Activated T-helper 2 cell treated with anti-CD3 and anti-CD28 coated beads, Interferon-gamma antibody, Interleukin-2, Interleukin-4, amounts not matched to agents 10 μg/mL and 5 μg/mL and 100 μg/mL, durations not matched to agents 14 hours and 24 hours and 36 hours (primary cell): ENCODE measurements at places on chromosomes 1 and 21.
A peak's percentile ranks its signal among the peaks of the same experiment; 100 is the strongest.

DNA sequence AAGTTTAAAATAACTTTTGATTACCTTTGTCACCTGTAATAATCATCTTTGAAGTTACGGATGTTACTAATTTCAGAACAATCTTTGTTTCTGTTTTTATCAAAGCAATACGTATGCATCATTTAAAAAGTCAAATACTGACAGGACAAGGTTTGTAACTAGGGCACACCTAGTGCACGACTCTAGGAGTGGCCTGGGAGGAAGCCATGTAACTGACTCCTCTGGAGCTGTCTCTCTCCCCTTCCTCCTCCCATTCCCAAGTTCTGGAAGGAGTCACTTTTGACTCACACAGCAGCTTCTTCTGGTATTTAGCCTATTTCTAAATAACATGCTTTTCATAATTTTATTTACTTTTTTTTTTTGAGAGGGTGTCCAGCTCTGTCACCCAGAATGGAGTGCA is 11.8 kb upstream of the RAP1GAP start:
- H3K27me3 ChIP-seq, result no peaks in the 10 kb centered on the region
- no peaks in the 10 kb centered on the region for H3K4me1 ChIP-seq
- no peak overlapping the region for H3K4me3 ChIP-seq
- H3K36me3 ChIP-seq, result peaks cover 58% of the 10 kb centered on the region
- no peak overlapping the region for H3K27ac ChIP-seq
- no peak for DNase-seq

DNA sequence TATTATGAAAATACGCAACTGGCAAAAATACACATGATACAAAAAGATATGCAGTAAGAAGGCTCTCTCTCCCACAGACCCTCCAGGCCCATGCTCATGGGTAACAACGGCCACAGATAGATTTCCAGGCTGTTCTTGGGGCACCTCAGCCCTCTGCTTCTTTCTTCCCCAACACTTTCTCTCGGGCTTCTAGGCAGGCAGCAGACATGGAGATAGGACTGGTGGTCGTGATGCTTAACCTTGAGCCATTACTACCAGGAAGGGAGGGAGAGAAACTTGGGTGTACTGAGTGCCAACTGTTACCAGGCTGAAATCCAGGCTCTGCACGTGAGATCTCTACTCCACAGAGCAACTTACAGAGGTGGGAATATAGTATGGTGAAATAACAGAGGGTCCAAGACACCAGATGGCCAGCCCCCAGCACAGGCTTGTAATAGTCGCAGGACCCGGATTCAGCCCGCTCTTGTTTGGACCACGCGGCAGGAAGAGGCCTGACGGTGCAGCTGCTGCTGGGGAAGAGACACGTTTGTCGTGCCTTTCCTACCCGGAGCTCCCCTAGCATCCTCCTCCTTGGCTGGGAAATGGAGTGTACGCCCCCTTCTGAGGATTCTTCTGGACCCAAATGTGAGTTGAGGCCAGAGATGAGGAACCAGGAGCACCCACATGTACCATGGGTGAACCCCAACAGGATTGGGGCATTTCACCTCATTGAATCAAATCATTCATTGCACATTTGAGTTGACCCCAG is 441.1 kb upstream of the VAMP3 start:
- H3K4me1 ChIP-seq, result no peaks in the 10 kb centered on the region
- no peak overlapping the region for H3K4me3 ChIP-seq
- no peak for DNase-seq
- H3K27me3 ChIP-seq, result no peaks in the 10 kb centered on the region
- no peak overlapping the region for H3K27ac ChIP-seq
- H3K36me3 ChIP-seq, result no peaks in the 10 kb centered on the region

DNA sequence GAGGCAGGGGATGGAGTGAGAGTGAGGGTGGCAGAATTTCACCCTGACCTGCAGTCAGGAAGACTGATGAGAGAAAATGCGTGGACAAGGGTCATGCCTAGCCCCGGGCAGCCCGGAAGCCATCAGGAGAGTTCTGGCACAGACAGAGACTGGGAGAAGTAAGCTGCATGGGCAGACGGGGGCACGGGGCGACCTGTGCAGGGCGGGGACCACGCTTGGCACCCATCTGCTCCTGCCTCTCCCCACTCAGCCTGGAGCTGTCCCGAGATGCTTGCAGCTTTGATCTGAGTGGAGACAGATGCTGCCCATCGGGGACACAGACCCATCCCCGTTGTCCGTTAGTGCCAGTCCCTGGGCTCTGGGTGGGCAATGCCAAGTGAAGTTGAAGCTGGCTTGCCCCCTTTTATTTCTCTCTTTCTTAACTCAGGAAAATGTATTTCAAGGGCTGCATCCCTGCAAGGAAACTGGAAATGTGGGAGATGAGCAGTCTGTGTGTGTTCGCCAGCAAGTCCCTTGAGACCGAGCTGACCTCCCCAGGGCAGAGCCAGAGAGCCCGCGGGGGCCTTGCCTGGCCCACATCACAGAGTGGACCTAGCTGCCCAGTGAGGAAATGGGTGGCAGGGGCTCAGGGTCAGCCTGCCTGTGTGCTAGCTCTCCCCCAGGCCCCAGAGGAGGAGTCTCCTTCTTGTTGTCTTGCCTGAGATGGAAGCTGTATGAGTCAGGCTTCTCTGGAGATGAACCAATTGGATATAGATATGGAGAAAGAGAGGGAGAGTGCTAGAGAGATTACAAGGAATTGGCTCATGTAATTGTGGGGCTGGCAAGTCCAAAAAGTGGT is 121.3 kb upstream of the C1orf174 start:
- DNase-seq, result peak; percentile 4
- no peak overlapping the region for H3K27ac ChIP-seq
- H3K36me3 ChIP-seq, result no peaks in the 10 kb centered on the region
- H3K4me3 ChIP-seq, result no peak overlapping the region

DNA sequence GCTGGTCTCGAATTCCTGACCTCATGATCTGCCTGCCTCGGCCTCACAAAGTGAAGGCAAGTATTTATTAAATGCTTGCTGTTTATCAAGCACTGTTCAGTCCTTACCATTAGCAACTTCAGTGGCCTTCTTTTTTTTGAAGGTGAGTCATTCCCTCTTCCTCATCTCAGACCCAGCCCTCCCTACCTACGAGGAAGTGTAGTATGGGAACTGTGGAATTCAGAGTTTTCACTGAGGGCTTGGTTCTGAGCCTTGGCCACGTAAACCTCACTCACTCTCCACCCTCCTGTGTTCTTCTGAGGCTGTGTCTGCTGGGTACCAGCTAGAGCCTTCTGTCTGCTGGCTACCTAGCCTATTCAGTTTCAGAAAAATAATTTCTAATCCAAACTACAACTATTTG is 218.3 kb upstream of the SGIP1 start:
- H3K4me3 ChIP-seq, result no peak overlapping the region
- peaks cover 10% of the 10 kb centered on the region for H3K27me3 ChIP-seq
- H3K27ac ChIP-seq, result no peak overlapping the region
- DNase-seq, result no peak
- H3K36me3 ChIP-seq, result no peaks in the 10 kb centered on the region

DNA sequence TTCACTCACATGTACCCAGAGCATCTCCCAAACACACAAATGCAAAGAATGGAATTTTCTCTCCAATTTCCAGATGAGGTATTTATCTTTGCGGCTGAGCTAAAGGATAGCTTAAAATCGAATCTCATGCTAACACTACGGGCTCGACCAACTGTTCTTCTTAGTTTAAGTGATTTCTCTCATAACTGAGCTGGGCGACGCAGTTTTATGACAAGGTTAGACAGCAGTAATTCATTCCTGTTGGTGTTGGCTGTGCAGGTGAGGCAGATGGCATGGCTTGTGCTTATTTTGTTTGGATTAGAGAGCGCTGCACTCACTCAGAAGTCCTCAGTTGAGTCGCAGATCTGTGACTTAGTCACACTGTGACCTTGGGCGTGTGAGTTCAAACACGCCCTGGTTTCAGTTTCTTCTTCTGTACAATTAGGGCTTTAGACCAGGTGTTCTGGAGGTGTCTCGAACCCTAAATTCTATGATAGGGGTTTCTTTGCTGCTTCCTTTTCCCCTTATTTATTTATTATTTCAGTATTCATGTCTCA is 41.5 kb upstream of the MRPS6 start:
- DNase-seq, result no peak
- no peaks in the 10 kb centered on the region for H3K27me3 ChIP-seq
- no peak overlapping the region for H3K4me3 ChIP-seq
- no peaks in the 10 kb centered on the region for H3K36me3 ChIP-seq
- peaks cover 25% of the 10 kb centered on the region for H3K4me1 ChIP-seq
- no peak overlapping the region for H3K27ac ChIP-seq

DNA sequence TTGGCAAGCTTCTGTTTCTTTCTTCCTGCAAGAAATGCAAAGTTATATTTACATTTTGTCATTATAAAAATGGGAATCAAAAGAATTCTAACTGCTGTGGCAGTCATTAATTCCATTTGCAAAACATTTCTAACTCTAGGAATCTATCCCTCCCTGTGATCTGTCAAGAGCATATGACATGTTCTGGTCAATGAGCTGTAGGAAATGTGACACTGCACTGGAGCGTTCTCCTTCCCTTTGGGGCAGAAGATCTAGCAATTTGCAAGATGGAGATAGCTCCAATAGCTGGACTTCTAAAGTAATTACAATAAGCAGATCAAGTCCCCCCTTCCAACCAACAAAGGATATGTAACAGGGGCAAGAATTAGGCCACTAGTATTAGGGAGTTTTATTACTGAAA is 6.3 kb downstream of the TOMM20 start:
- no peak overlapping the region for H3K4me3 ChIP-seq
- H3K27ac ChIP-seq, result peak overlapping the region; percentile 62
- H3K27me3 ChIP-seq, result no peaks in the 10 kb centered on the region

- H3K36me3 ChIP-seq, result no peaks in the 10 kb centered on the region
- H3K27ac ChIP-seq, result no peak overlapping the region
- DNase-seq, result no peak
- peaks cover 2% of the 10 kb centered on the region for H3K27me3 ChIP-seq
Observed at GRCh38 chr1:208362011-208362410, 117.8 kb upstream of the PLXNA2 start.

DNA sequence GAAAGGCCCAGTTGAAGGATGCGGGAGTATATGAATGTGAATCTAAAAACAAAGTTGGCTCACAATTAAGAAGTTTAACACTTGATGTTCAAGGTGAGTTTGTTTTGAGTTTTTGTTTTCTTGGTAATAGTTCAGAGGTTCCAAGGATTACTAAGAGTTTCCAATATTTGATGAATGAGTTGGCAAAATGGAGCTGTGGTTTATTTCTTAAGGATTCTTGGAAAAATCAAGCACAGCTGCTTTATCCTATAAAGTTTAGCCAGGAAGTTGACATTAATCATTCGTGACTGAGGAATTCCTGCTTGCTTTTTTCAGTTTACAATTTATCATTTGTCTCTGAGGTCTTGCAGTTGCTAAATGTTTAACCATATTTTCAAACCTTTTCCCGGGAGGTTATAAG is 15.1 kb downstream of the VCAM1 start:
- no peaks in the 10 kb centered on the region for H3K4me1 ChIP-seq
- peaks cover 5% of the 10 kb centered on the region for H3K27me3 ChIP-seq
- H3K27ac ChIP-seq, result no peak overlapping the region
- no peak overlapping the region for H3K4me3 ChIP-seq
- no peaks in the 10 kb centered on the region for H3K36me3 ChIP-seq

DNA sequence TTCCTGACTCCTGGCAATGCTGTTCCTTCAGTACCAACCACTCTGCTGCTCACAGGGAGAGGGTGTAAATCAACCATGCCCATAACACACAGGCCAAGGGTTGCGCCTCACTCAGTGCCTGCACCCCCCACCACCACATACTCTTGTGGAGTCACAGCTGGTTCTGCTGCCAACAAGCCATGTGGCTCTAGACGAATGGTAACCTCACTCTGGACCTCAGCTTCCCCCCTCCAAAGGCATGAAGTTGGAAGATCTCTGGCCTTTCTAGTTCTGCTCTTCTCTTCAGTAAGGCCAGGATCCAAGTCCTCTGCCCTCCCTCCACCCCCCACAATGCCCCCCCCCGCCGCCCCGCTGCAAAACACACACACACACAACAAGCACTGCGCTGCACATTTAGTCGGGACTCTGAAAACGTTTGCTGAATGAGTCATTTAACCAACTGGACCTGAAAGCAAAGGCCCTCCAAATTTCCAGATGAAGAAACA is 1.7 kb upstream of the GLIS1 start:
- no peak overlapping the region for H3K27ac ChIP-seq
- peaks cover 57% of the 10 kb centered on the region for H3K27me3 ChIP-seq
- no peaks in the 10 kb centered on the region for H3K36me3 ChIP-seq
- DNase-seq, result no peak
- no peaks in the 10 kb centered on the region for H3K4me1 ChIP-seq

GRCh38 chr1:35453031-35453430 is 104.2 kb downstream of the KIAA0319L start:
- H3K4me3 ChIP-seq, result no peak overlapping the region
- peaks cover 44% of the 10 kb centered on the region for H3K36me3 ChIP-seq
- no peak overlapping the region for H3K27ac ChIP-seq
- no peaks in the 10 kb centered on the region for H3K27me3 ChIP-seq

DNA sequence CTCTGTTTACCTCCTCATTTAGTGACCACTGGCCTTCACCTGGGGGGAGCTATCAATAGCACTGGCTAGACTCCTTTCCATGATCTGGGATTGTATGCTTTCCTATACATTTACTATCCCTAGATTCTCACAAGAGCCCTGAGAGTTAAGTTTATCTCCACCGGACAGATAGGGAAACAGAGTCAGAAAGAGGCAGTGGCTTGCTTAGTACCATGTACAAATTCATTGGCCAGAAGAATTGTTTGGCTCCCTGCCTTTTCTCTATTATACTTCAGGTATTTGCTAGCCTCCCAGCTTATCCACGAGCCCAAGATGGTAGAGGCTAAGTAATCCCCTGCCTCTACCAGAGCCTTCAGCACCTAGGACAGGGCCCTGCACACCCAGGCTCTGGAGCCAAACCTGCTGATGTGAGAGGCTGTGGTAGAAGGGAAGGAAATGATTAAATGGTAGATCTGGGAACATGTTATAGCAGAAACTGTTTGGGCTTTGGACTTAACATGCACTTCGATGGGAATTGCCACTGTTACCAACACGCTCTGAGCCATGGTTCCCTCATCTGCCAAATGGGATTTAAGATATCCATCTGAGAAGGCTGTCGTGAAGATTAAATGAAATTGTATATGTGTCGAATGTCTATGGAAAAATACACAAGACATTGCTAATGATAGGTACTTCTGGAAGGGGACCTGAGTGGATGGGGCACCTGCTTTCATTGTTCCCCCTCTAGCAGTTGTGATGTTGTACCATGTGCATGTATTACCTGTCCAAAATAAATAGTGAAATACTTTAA is 3.1 kb upstream of the BLACAT1 start:
- H3K4me1 ChIP-seq, result peaks cover 3% of the 10 kb centered on the region
- DNase-seq, result no peak
- H3K27me3 ChIP-seq, result peaks cover 52% of the 10 kb centered on the region
- H3K36me3 ChIP-seq, result no peaks in the 10 kb centered on the region
- no peak overlapping the region for H3K4me3 ChIP-seq
- no peak overlapping the region for H3K27ac ChIP-seq

DNA sequence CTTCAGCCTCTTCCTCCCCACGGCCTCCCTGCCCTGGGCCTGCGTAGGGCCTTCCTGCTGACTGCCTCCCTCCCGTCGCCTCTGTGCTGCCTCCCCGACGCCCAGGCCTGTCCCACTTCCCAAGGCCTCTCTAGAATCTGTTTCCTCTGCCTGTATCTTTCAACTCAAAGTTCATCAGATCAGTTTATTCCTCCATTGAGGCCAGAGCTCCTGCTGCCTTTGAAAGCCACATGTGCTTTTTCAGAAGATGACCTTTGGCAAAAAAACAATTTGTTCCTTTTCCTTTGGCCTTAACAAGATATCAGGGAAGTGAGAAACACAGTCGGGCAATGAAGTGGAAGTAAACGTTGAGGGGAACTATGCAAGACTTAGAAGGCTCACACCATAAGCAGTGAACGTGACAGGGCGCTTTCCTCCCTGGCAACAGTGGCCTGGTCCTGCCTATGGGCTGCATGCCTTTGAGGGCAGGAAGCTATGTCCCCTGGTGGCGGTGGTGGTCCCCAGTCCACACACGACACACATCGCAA is 85.9 kb downstream of the PSMG1 start:
- no peak overlapping the region for H3K27ac ChIP-seq
- H3K36me3 ChIP-seq, result no peaks in the 10 kb centered on the region
- no peak overlapping the region for H3K4me3 ChIP-seq
- H3K27me3 ChIP-seq, result peaks cover 19% of the 10 kb centered on the region
- peaks cover 3% of the 10 kb centered on the region for H3K4me1 ChIP-seq
